ENCODE measurements at places on chromosomes 5 and 9.

GRCh38 chr9:16028548-16028947 is 475.7 kb downstream of the CCDC171 start:
- no peak for DNase-seq

- DNase-seq, result no peak
Measured at GRCh38 chr5:27778121-27778520, 739.7 kb upstream of the CDH9 start.

GRCh38 chr5:154895606-154896561 is 37.5 kb downstream of the CNOT8 start:
- DNase-seq, result no peak

DNA sequence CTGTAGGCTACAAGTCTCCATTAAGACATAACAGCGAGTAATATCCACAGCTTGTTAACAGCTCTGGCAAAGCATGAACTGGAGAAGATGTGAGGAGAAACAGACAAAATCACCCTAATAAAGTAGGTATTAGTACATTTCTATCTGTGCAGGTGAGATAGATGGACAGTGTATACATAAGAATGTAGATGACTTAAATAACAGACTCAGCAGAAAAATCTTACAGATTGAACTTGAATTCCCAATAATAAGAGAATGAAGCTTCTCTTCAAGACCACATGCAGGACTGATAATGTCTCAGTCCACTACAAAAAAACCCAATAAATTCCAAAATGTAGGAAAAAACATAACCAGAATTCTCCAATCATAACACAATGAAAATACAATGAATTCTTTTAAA is 153.0 kb downstream of the IRX2 start:
- no peak for DNase-seq

DNA sequence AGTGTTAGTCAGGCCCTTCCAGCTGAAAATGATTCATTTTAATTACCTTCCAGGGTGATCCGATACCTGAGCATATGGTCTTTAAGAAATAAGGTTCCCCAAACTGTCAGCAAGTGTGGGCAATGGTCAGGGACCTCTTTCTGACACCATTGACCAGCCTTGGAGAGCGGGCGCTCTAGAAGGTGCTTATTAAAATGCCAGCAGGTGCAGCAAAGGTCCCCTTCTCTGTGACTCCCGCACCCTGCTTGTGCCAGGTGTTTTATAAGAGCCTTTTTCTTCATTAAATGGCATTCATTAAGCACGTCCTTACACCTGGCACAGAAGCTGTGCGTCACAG is 85.3 kb downstream of the MVB12B start:
- DNase-seq, result no peak

GRCh38 chr9:77829420-77829819 is 181.3 kb upstream of the GNA14 start:
- no peak for DNase-seq

- no peak for DNase-seq
Measured at GRCh38 chr5:134153657-134154056, 23.1 kb downstream of the SKP1 start.

DNA sequence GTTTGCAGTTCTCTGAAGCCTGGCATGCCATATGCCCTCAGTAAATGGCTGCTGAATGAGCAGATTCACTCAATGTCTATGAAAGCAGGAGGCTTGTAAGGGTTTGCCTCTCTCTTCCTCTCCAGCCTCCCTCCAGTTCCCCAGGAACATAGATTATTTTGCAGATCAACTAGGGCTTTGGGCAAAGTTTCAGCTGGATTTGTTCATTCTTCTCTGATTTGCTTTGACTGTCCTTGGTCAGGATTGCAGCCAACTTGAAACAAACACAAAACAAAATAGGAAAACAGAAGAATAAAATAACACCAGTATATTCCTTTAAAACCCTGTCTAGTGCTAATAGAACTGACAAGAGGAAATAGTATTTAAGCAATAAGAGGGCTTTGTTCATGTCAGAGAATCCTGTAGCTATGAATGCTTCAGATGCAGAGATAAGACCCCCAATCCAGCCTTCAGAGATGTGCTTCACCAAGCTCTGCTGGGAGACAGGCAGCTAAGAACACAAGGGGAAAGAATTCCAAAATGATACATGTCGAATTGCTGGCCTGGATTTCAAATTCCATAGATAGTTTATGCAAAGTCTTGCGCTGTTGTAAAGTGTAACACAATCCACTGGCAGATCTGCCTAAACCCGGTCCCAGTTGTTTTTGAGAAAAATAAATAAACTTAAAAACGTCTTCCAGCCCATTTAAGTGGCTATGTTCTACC is 174.3 kb downstream of the PAPPA start:
- DNase-seq, result no peak

- DNase-seq, result no peak
Measured at GRCh38 chr5:143558048-143558447, 154.6 kb upstream of the NR3C1 start.

- no peak for DNase-seq
Measured at GRCh38 chr9:91119679-91120078, 242.0 kb downstream of the AUH start.

DNA sequence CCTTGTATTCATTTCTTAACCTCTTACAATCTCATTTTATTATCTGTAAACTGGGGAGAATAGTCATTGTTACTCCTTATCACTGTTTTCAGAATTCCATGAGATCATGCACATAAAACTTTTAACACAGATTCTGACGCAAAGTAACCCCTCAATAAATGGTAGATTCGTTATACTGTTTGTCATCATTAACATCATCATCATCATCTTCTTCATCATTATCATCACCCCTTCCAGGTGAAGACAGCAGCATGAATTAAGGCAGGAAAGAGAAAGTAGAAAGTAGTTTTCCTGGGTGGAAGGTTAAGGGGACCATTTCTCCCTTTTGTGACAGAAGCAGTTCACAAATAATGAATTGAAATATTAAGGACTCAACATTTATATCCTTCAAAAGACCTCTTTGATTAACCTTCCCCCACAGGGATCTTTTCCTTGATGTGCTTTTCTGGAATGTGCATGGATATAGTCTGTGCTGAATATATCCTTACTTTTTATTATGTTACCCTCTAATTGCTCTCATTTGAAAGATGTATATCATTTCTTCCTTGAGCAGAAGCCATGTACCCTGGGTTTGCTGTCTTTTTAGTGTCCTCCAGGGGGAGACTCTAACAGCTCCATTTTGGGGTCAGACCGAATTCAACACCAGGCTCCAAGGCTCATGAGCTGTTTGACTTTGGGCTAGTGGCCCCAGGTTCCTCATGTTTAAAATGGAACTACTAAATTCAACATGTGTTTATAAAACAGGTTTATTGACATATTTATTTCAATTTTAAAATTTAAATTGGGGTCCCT is 1029.9 kb upstream of the WWC1 start:
- no peak for DNase-seq

- no peak for DNase-seq
Measured at GRCh38 chr9:110270211-110270995, 14.1 kb upstream of the TXN start.

DNA sequence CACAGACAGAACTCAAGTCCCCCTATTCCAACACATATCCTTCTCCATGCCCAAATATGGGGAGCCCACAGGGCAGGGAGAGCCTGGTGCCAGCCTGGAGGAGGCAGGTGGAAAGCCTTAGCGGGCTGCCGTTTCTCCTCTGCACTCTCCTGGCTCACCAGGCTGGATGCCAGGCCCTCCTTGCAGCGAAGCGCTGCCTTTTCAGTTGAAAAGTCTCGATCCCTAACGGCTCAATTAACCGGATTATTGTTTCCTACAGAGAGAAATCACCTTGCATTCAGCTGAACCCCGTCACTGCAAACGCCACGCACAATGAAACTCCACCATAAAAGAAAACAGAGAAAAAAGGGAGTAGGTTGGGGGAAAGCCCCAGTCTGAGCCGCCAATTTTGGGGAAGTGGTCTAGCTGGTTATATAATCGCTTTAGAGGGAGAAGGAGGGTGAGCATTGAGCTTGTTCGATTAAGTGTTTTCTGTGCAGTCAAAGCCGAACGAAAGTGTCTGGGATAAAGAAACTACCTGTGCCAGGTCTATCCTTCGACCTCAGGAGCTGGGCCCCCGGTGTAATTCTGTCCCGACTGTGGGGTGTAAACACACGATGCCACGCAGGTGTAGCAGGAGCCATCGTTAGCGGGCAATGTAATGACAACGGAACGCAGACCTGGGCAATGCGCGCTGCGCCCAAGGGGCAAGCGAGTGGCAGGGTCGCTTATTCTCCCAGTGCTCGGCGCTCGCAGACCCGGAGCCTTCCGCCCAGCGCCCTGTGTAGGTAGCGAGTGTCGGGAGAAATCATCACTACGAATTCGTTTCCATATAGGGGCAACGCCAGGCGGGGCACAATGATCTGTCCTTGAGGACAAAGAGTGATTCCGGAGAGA is 3.8 kb downstream of the BARHL1 start:
- DNase-seq, result no peak

- DNase-seq, result no peak
Measured at GRCh38 chr9:70119786-70120185, 76.1 kb downstream of the MAMDC2 start.

DNA sequence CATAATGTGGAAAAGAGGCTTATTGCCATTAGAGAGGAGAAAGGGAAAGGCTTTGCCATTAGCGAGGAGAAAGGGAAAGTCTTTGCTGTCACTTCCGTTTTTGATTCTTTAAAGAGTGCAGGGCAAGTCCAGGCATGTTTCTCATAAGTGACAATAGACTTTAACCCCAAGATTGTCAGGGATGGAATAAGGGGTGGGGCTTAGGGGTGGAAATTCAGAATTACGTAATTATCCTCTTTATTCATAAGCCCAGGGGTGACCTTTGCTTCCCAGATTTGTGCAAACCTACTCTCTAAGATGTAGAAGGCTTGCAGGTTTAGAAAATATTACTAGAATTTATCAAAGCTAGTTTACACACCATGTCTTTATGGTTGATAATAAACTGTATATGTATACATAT is 2.3 kb upstream of the PLK2 start:
- no peak for DNase-seq

GRCh38 chr9:137376386-137376785 is 46.6 kb downstream of the EXD3 start:
- DNase-seq, result no peak

- DNase-seq, result no peak
Measured at GRCh38 chr5:151132963-151133362, 24.6 kb downstream of the ANXA6 start.

DNA sequence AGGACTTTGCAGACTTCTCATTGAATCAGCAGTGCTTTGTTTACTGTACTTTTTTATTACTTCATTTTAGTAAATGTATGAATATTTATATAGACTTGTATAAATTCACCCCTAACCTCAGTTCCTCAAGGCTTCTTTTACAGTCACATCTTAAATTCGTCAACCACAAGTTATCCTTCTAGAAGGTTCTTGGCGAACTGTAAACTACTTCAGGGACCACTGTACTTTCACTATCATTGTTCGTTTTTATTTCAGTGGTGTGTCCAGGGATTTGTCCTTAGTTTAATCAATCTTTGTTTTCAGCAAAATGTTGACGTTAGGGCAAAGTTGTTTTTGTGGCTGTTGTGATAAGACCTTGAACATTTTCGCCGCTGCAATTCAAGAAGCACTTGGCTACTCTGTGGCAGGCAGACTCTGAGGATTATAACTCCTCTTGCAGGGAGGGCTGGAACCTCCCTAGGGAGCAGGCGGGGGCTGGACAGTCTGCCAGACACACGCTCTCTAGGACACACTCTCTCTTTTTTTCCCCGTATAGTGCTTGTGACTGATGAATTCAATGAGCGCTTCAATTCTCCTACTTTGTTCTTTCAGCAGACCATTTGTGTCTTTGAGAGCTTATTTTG is 252.8 kb downstream of the FBXL7 start:
- DNase-seq, result no peak

DNA sequence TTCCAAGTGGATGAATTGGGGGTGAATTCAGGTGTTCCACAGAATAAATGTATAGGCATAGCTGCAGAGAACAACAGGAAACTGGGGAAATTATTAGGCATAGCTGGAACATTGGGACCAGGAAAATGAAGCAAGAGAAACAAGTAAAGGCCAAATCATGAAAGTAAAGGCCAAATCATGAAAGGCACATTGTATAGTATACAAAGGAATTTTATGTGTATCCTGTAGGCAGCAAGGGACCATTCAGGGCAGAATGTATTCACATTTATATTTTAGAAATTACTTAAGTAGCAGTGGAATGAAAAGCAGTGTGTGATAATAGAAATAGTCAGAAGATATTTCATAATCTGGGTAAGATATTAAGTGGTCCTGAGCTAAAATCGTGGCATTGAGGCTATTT is 127.3 kb upstream of the GRHPR start:
- no peak for DNase-seq

- no peak for DNase-seq
Measured at GRCh38 chr9:111966861-111967291, 70.3 kb downstream of the UGCG start.

DNA sequence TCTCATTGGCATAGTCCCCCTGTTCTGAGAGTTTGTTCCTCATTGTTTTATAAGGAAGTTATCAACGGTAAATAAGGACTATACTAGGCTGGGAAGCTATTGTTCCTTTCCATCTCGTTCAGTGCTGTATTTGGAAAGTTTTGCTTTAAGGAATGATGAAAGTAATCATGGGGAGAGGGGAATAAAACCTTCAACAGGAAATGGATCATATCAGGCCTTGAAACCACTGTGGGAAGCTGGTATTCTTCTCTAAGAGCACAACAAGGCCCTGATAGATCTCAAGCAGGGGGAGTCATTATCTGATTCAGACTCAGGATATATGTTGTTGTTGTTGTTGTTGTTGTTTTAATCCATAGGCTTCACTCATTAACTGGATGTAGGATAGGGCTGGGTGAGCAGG is 474.5 kb downstream of the ENC1 start:
- no peak for DNase-seq

DNA sequence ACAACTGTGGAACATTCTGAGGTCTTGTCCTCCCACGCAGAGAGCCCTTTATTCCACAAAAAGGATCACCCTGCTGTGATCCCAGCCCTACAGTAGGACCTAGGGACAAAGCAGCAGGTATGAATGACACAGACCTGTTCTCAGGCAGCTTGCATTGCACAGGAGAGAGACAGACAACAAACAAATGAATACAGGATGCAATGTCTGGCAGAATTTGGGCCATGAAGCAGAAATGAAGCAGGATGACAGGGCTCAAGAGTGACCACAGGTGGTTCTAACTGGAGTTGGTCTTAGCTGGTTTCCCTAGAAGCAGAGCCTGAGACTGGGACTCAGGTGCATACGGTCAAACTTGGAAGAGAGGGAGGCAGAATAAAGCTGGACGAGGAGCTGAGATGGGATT is 388.8 kb downstream of the CDK5RAP2 start:
- DNase-seq, result no peak

DNA sequence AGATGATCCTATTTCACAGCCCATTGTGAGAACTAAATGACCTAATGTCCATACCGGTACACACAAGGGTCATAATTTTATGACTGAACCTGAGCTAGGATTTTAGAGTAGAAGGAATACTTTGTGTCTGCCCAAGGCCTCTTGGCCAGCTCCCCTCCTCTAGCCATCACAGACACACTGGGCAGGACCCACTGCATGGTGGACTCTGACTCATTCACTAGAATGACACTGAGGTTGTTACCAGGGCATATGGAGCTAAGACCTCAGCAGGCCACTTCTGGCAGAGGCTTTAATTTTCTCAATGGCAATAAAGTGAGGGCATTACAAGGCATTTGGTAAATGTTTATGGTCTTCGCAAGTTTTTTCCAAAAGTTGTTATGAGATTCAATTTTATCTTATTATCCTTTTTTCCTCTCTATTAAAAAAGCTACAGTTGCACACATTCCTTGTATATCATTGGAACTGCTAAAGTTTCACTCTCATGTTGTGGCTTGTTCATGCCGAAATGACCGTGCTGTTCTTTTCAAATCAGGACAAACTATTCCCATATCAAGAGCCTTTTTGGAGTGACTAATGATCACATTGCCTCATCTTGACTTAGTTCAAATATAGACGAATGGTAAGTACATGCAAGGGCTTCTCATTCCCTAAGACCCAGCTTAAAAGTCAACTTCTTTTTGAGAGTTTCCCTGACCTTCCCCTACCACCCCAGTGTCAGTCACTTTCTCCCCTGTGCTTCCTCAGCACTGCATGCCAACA is 595.7 kb downstream of the ACTL7B start:
- DNase-seq, result no peak
